Activated CD8-positive, alpha-beta memory T cell treated with anti-CD3 and anti-CD28 coated beads for 1 hour (primary cell): ENCODE measurements at places on chromosomes 5 and 9.

DNA sequence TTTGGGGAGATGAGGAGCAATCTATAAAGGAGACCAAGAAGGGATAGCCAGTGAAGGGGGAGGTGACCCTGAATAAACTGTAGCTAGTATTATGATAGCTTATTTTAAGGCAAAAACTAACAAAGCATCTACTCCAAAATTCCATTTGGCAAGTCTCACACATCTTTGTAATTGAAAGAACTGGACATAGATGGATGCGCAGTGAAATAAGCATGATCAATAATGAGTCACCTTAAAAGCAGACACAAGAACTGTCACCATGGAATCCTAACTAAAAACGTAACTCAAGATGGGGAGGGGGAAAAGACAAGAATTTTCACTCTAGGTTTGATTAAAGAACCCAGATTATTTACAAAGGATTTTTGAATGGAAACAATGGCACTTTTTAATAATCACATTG lies 164.5 kb downstream of the MED27 start:
- DNase-seq, result no peak

- no peak for DNase-seq
These were observed 190.3 kb downstream of the SYK start for GRCh38 chr9:90991953-90992352.

DNA sequence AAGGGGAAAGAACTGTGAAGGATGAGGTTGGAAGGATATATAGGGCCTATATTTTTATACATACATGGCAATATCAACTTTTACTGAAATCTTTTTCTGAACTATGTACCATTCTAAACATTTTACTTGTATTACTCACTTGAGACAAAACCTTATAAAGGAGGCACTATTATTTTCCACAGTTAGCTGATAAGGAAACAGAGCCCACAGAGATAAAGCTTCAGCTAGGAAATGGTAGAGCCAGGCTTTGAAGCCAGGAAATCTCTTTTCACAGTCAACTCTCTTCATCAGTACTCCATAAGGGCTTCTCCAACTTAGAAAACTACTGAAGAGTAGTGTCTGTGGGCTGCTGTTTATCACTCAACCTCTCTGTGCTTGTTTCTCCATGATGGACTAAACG lies 613.7 kb downstream of the PRELID2 start:
- no peak for DNase-seq

DNA sequence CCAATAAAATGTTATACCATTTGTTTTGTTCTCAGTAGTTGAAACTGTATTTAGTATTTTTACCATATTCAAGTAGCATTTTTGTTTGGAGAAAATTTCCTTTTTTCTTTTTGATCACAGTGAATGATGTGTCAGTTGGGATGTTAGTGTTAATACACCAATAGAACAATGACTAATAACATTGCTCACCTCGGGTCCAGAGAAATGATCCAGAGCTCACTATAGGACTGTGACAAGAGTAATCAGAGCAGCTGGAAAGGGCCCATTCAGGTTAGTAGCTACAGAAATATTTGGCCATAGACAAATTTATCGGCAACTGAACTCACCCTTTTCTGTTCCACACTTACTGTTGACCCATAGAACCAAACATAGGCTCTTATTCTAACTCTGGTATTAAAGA lies 989.2 kb downstream of the TLE4 start:
- DNase-seq, result no peak
